ENCODE measurements at places on chromosomes 11 and 22. TPM values are rescaled to one million over a fixed set of nuclear protein-coding genes. Genes with fewer than 3 reads are reported as not detected.

The RIC3 gene
- 40.0 TPM for total RNA-seq

The FGF4 gene
- not detected for total RNA-seq

The STX3 gene
- total RNA-seq = 31.6 TPM

DNA sequence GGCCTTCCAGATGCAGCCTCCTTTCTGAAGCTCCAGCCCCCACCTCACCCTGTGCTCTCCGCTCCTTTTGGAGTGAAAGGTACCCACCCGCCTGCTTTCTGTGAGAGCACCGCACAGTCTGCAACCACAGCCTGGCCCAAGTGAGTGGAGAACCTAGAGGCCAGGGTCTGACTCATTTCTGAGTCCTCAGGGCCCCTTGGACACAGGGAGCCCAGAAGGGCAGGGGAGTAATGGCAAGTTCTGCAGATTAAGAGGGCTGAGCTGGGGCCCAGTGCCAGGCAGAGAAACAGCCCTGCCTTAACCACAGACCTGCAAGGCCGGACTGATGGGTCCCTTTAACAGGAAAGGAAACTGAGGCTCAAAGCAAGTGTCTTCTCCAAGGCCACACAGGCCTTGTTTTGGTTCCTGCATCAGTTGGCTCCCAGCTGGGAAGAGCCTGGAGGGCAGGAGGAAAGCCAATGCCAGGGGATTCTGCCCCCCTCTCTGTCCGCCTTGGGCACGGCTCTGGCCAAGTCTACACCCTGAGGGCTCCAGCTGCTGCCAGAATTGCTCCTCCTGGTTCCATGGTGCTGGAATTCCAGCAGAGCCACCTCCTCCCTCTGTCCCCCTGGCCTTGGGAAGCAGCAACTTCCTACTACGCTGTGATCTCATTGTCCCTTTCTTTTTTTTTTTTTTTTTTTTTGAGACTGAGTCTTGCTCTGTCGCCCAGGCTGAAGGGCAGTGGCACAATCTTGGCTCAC is 55.1 kb downstream of the CYTH4 start:
- no peak for DNase-seq

GRCh38 chr22:30270832-30271231 is 4.2 kb upstream of the OSM start:
- no peak for DNase-seq

DNA sequence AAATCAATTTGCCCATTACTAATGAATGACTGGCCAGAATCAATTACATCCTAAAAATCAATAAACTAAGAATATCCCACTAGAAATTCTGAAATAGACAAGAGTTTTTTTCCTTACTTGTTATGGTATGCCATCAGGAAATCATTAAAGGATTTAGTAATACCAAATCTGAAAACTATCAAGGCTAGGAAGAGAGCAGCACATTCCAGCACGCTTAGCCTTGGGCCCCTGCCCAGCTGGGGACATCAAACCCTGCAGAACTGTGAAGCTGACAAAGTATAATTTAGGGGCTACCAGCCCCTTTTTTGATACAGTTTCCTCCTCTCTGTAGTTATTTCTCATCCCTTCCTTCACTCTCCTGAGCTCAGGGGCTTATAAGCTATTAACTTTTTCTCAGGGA is 247.8 kb upstream of the ZC3H12C start:
- DNase-seq = peak; percentile 18

- no peak for DNase-seq
These were observed 305.6 kb downstream of the TBC1D22A start for GRCh38 chr22:47067911-47068625.

- DNase-seq = peak; percentile 87
These were observed 16.6 kb downstream of the TBC1D10A start for GRCh38 chr22:30309951-30310741.

GRCh38 chr11:28961726-28962125 is 853.5 kb downstream of the METTL15 start:
- no peak for DNase-seq

DNA sequence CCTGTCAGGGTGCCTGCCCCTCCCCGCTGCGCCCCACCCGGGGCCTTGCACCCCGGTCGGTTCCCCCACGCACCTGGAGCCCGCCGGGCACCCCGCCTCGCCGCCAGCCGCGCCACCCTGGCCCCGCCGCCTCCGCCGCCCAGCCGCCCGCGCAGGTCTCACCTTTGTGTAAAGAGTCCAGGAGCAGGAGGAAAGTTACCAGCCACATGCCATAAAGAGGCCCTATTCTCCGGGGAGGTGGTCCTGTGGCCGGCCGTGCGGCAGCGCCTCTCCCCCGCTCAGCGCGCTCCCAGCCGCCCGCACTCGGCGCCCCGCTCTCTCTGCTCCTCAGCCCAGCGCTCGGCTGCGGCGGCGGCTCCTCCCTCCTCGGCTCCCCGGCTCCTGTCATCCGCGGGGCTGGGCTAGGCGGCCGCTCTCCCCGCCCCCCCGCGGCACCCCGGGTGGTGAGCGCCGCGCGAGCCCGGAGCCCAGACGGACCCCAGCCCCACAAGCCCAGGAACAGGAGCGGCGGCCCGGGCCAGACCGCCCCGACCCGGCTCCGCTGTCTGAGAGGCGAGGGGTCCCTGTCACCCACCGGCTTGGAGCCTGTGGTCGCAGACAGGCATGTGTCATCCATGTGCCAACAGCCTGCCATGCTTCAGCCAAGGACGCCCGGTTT is at the start of gene DSCAML1:
Gene DSCAML1, minus strand, starts transcription at position 345 of the 658 bp plus-strand sequence. Its CDS starts 137 bp downstream, at position 208.
- DNase-seq = peak; percentile 49

- DNase-seq = no peak
These were observed 89.1 kb upstream of the CRYBB3 start for GRCh38 chr22:25110596-25110845.

- DNase-seq = no peak
These were observed 683.9 kb downstream of the BRD1 start for GRCh38 chr22:49143812-49144211.

Measured in body of pancreas (tissue), 4 donors.